Activated naive CD4-positive, alpha-beta T cell treated with anti-CD3 and anti-CD28 coated beads for 36 hours (primary cell): ENCODE measurements at places on chromosomes 4 and X.

DNA sequence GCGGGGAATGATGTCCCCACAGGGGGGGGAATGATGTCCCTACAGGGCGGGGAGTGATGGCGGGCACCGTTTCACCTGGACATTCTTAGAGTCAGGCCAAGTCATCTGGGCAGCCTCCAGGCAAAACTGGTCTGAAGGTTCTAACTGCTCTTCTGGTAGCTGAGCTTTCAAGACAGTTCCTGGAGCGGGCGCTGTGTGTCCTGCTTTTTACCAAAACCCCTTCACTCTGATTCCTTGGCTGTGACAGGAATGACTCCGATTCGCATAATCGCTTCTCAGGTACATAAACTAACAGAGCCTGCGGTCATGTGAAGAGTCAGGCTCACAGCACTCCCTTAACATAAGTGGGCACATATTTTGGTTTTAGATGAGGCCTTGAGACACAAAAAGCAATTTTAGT, 836.0 kb downstream of the TRIML1 start:
- no peaks in the 10 kb centered on the region for H3K27me3 ChIP-seq
- H3K36me3 ChIP-seq: no peaks in the 10 kb centered on the region
- H3K27ac ChIP-seq: no peak overlapping the region
- no peak for DNase-seq

DNA sequence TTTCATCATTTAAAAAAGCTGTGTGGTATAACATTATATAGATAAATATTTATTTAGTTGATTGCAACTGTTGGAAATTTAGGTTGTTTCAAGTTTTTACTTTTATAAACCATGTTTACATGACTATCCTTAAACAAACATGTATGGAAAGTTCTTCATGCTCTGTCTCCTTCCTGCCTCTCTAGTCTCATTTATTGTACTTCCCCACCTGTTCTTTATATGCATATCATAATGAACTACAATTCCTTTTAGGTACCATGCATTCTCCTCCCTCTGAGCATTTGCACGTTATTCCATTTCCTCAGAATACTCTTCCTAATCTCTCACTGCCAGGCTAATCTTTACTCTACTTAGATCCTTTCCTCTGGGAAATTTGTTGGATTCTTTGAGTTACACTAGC, 16.9 kb upstream of the ADH6 start:
- H3K36me3 ChIP-seq: no peaks in the 10 kb centered on the region
- peaks cover 2% of the 10 kb centered on the region for H3K27me3 ChIP-seq
- no peak for DNase-seq
- no peak overlapping the region for H3K27ac ChIP-seq
- no peaks in the 10 kb centered on the region for H3K4me1 ChIP-seq

DNA sequence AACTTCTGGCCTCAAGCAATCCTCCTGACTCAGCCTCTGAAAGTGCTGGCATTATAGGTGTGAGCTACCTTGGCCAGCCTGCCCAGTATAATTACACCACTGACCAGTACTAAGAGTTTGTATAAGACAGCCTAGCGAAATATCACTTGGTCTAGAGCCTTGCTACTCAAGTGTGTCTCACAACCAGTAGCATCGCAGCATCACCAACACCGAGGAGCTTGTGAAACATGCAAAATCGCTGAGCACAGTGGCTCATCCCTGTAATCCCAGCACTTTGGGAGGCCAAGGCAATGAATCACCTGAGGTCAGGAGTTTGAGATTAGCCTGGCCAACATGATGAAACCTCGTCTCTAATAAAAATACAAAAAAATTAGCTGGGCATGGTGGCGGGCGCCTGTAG, 102.0 kb upstream of the GATB start:
- H3K27ac ChIP-seq: no peak overlapping the region
- H3K4me1 ChIP-seq: peaks cover 12% of the 10 kb centered on the region
- H3K36me3 ChIP-seq: no peaks in the 10 kb centered on the region
- peaks cover 4% of the 10 kb centered on the region for H3K27me3 ChIP-seq
- DNase-seq: no peak

DNA sequence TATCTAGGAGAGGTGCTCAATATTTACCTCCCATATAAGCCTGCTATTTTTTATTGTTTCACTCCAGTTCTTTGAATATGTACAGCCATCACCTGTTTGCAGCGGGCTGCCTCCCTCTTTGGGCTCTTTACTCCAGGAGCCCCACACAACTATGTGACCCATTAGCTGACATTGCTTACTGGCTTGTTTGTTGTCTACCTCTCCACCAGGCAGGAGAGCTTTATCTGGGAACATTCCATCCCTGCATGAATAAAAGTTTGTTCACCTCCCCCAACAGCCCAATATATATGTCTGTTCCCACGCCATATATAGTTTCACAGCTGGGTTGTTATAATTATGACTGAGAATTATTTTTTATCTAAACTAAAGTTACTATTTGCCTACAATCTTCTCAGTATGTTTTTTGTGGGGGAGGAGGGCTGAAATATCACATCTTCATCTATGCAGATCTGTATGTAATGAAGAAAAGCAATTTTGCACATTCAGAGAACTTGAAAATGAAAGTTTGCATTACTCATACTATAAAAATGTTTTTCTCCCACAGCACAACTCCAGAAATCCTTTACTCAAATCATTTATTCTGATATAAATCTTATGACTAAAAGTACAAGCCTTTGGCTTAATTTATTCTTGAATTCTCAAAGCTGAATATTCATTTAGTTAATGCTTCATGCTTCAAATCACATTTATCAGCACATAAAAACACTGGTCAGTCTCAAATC, 61.2 kb upstream of the DAPP1 start:
- no peak for DNase-seq
- H3K27me3 ChIP-seq: peaks cover 28% of the 10 kb centered on the region
- peaks cover 24% of the 10 kb centered on the region for H3K4me1 ChIP-seq
- H3K27ac ChIP-seq: no peak overlapping the region
- no peak overlapping the region for H3K4me3 ChIP-seq

DNA sequence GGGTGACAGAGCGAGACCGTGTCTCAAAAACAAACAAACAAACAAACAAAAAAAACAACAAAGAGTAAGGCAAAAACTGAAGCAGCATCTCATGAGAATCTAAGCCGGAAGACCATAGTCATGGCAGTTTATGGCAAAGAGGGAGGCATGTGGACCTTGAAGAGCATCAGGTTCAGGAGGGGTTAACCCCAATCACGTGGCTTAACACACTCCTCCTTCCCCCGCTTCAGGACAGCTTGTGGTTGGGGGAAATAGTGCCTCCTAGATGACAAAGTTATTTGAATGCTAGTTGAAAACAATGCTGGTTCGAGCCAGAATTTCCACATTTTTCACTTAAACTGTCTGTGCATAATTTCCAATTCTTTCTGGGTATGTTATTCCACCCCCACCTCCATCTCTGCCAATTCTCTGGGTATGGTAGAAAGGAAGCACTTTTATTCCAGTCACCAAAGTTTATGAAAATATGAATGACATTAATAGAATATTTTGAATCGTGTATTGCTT, 11.7 kb upstream of the MAP7D3 start:
- DNase-seq: no peak
- H3K4me1 ChIP-seq: peaks cover 20% of the 10 kb centered on the region
- H3K27me3 ChIP-seq: no peaks in the 10 kb centered on the region
- H3K36me3 ChIP-seq: no peaks in the 10 kb centered on the region
- no peak overlapping the region for H3K4me3 ChIP-seq

- no peak for DNase-seq
- no peaks in the 10 kb centered on the region for H3K36me3 ChIP-seq
- H3K4me3 ChIP-seq: no peak overlapping the region
Measured at GRCh38 chr4:147194114-147194513, 248.4 kb upstream of the TTC29 start.

GRCh38 chr4:159159611-159160010, 56.7 kb downstream of the RAPGEF2 start:
- peaks cover 7% of the 10 kb centered on the region for H3K4me1 ChIP-seq
- no peaks in the 10 kb centered on the region for H3K27me3 ChIP-seq
- H3K4me3 ChIP-seq: no peak overlapping the region
- DNase-seq: no peak

GRCh38 chr4:100244347-100244746, 54.1 kb upstream of the DDIT4L start:
- H3K4me1 ChIP-seq: no peaks in the 10 kb centered on the region
- peaks cover 11% of the 10 kb centered on the region for H3K27me3 ChIP-seq
- no peak overlapping the region for H3K4me3 ChIP-seq

- peaks cover 12% of the 10 kb centered on the region for H3K27me3 ChIP-seq
- H3K4me3 ChIP-seq: no peak overlapping the region
- no peaks in the 10 kb centered on the region for H3K36me3 ChIP-seq
- DNase-seq: no peak
Measured at GRCh38 chr4:18203966-18204365, 182.4 kb upstream of the LCORL start.

GRCh38 chr4:89572224-89572858, 264.6 kb downstream of the SNCA start:
- H3K36me3 ChIP-seq: no peaks in the 10 kb centered on the region
- DNase-seq: no peak
- H3K4me3 ChIP-seq: no peak overlapping the region
- peaks cover 3% of the 10 kb centered on the region for H3K27me3 ChIP-seq

GRCh38 chr4:15703439-15703838, 574 bp downstream of the BST1 start:
- no peak overlapping the region for H3K27ac ChIP-seq
- H3K4me3 ChIP-seq: peak overlapping the region; percentile 82
- no peak for DNase-seq
